ENCODE measurements at places on chromosomes 4 and X.

- DNase-seq: no peak
Measured at GRCh38 chrX:49912086-49912485, 10.3 kb upstream of the CLCN5 start.

GRCh38 chrX:33285550-33285949, 74.2 kb upstream of the DMD start:
- DNase-seq: no peak

GRCh38 chr4:70768301-70768948, 46.7 kb downstream of the RUFY3 start:
- DNase-seq: no peak

GRCh38 chrX:9942086-9942485, 25.1 kb upstream of the CLDN34 start:
- DNase-seq: no peak

DNA sequence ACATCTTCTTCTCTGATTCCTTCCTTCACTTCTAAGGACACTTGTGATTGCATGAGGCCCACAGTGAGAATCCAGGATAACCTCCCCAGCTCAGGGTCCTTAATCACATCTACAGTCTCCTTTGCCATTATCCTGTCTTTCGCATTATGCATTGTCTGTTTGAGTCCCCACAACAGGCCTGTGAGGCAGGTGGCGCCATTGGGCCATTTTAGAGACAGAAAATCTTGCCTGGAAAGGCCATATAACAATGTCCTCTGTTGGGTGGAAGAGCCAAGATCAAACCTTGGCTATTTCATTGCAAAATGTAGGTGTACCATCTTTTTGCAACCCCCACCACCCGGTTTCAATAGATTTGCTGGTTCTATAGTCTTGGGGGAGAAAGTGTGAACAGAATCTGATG, 11.8 kb upstream of the DCUN1D4 start:
- DNase-seq: peak; percentile 40

DNA sequence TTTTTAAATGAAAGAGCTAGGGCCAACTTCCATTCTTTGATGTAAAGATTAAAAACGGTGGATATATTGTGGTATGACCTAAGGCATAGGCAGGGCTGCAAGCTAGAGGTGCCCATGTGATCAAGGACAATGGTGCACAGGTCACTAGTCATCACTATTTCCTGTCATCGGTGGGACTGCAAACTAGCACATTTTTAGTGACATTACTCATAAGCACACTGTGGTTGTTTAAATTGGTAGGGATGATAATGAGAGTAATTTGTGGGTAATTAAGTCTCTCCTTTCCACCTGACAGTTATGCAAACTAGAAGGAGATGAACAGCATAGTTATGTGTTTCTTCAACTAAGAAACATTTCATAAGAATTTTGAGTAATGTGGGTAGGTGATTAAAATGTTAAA, 85.4 kb downstream of the GPRIN3 start:
- DNase-seq: no peak

DNA sequence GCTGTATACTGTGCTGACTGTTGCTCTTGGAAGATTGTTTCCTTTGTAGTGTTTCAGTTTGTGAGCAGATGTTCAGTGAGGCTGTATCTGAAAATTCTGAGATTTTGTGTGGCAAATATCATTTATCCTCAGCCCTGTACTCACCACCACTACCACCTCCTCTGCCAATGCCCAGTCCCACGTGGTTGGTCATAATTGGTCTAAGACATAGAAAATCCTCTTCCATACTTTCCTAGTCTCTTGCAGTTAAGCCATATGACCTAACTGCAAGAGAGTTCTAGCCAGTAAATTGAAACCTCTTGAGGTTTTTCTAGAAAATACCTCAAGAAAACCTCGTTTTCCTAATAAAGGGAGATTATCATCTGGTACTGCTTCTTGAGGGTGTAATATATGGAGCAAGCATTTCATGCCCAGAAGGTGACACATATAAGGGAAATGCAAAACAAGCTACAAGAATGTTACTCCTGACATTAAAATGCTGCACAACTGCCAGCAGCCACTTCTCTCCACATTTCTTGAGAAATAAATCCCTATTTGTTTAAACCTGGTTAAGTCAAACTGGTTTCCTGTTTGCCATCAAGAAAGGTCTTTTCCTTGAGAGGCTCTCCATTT, 32.8 kb downstream of the ABCE1 start:
- no peak for DNase-seq

DNA sequence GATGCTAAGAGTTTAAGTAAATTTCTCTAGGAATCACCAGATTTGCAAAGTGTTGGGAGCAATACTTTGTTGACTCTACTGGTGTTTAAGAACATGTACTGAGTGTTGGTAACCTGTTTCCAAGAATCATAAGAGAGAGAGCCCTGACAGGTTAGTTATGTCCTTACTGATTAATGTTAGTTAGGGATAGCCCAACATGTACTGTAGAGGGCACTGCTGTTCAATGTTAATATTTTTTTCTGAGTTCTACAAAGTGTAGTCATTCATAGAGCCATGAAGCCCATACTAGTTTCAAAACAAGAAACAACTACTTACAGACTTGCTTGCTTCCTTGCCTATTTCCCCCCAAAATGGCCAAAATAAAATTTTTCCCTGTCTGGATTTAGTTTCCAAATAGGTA, 11.9 kb downstream of the TMPRSS11D start:
- no peak for DNase-seq

- DNase-seq: no peak
Measured at GRCh38 chr4:31307029-31307428, 586.9 kb downstream of the PCDH7 start.

- no peak for DNase-seq
Measured at GRCh38 chrX:10387011-10387410, 230.2 kb downstream of the CLCN4 start.

GRCh38 chr4:119785963-119786362, 157.4 kb upstream of the PDE5A start:
- DNase-seq: no peak

GRCh38 chr4:70749313-70749712, 27.5 kb downstream of the RUFY3 start:
- no peak for DNase-seq

DNA sequence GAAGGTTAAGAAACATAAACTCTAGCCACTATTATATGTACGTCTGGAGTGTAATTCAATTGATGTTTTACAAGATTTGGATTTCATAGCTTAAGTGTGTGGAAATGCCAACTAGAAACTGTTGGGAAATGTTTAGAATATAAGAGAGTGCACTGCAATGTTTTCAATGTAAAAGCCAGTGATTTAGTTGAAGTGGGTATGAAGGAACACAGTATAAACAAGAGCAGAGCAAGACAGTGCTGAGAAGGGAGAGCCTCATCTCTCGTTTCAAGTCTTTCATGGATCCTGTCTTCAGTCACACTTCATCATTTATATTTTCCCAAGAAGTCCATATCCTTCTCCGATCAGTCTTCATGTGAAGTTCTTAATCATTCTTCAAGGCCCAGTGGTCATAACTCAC, 163.9 kb upstream of the ETNPPL start:
- DNase-seq: no peak

DNA sequence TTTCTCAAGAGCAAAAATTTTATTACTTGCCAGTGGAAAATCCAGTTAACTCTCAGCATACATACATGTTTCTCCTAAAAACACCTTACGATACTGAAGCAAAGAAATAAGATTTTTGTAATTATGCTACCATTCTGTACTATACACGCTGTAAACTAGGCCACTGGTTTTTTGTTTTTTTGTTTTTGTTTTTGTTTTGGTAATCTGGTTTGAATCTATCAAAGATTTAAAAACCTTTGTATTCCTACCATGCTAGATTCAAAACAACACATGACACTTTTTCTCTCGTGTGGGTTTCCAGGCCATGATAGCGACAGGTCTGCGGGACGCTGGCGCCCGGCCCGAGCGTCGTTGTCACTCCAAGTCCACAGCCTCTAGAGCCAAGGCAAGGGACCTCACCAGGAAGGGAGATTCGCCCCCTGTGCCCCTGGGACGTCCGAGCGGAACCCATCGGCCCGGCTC, 723 bp downstream of the TMEM192 start:
- no peak for DNase-seq

DNA sequence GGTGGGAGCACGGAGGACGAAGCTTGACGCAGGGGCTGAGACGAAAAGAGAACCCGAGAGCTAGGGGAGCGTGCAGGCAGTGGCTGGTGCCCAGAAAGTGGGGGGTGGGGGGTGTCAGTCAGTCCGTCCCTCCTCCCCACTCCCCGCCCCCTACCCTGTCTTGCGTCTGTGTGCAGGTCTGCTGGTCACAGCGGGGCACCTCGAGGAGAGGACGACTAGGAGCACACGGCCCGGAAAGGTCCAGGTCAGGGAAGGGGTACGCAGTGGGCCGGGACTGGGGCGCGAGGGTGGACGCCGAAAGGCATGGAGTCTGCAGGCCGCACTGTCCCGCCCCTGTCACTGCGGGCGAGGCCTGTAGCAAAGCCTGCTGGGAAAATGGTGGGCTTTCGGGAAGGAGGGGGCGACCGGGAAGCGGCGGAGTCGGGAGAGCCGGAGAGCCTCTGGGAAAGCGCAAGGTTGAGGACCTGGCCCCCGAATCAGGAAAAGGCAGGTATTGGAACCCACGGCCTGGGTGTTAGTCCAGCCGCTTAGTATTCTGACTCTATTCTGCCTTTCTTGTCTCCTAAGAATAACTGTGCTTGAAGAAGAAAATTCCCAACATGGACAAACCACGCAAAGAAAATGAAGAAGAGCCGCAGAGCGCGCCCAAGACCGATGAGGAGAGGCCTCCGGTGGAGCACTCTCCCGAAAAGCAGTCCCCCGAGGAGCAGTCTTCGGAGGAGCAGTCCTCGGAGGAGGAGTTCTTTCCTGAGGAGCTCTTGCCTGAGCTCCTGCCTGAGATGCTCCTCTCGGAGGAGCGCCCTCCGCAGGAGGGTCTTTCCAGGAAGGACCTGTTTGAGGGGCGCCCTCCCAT, 769 bp downstream of the TCEAL1 start:
- DNase-seq: no peak

- no peak for DNase-seq
Measured at GRCh38 chrX:153782313-153782712, 1.5 kb downstream of the SRPK3 start.

DNA sequence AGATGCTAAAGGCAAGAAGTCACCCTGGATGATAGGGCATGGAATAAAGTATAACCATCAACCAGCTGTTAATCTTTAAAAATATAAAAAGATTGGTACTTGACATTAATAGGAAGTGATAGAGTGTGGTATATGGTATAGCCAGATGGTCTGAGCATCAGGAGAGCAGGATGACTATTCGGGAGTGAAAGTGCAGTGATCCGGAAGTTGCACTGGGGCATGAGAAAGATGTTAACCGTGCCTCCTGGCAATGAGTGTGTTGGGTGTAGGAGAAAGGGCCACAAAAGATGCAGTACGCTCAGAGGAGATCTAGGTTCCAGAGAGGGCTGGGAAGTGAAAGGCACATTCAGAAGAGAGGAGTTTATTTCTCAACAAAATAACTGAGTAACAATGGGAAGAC, 65.0 kb downstream of the TSPAN7 start:
- DNase-seq: no peak

DNA sequence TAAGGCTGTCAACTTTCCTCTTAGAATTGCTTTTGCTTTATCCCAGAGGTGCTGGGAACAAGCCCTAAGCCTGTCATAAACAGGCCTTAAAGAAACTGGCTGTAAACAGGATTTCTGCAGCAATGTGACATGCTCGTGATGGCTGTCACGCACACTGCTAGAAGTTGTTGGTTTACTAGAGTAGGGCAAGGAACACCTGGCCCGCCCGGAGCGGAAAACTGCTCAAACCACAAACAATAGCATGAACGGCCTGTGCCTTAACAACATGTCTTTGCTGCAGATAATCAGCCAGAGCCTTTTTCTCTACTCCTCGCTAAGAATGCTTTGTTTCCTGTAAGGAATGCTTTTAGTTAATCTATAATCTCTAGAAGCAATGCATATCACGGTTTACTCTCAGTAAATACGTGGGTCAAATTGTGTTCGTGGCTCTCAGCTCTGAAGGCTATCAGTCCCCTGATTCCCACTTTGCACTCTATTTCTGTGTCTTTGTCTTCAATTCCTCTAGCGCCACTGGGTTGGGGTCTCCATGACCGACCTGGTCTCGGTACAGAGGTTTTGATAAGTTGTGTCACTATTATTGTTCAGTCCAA, 318.3 kb downstream of the GLUD2 start:
- DNase-seq: no peak

- DNase-seq: no peak
Measured at GRCh38 chrX:109934935-109935334, 68.0 kb upstream of the TMEM164 start.

GRCh38 chrX:4963432-4963831, 1250.0 kb upstream of the PRKX start:
- no peak for DNase-seq

DNA sequence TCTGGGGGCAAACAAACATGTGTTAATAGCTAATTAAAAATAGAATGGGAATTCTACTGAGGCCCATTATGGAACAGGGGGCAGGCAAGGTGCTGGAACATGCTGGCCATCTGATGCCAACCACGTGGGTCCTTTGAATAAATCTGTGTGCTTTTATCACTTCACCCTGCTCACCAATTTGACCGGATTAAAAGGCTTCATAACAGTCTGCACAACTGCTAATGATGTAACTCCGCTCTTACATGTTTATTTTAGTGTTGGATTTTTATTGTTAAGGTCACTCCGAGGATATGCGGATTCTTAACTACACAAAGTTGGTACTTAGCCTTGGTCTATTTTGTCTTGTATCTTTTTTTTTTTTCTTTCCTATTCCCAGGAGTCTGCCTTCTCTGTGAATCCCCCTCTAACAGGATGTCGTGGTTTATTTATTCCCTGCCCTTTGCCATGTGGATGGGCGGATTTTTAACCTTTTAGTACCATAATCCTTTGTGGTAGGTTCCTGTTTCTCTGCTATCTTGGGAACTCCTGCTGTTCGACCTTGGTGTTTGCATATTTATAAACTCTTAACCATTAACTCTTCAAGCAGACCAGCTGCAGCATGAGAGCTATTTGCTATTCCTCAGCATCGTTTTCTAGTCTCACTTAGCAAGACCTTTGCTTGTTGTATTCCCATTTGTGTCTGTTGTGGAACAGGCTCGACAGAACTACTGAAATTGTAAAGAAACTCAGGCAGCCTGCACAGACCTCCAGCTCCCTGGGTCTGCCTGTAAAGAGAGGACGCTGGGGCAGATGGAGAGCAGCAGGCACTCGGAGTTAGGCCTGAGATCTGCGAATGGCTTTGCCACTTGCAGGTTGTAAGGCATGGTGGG, 38.0 kb downstream of the TRIM2 start:
- DNase-seq: no peak

- no peak for DNase-seq
Measured at GRCh38 chrX:46040001-46040400, 505.2 kb downstream of the ZNF674 start.

DNA sequence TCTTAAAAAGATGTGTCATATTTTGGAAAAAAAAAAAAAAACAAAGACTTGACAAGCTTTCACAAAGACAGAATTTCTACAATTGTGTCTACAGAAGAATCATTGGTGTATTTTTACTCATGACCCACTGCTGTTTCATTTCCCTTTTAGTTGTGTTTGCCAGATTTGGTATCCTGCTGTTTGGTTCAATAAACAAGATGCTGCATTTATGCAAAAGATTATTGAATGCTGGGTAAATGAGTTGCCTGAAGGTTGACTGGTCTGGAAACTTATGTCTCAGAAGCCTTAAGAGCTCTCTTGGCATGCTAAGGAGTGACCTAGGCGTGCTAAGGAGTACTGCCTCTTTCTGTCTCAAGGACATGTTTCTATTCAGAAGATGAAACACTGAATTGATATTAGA, 64.9 kb upstream of the NPY2R start:
- DNase-seq: no peak

GRCh38 chr4:120132935-120133334, 66.3 kb upstream of the MAD2L1 start:
- DNase-seq: no peak

- no peak for DNase-seq
Measured at GRCh38 chr4:22434895-22435294, 81.0 kb downstream of the ADGRA3 start.

- no peak for DNase-seq
Measured at GRCh38 chrX:40952855-40953254, 132.4 kb upstream of the USP9X start.
